Pons (tissue), 1 donor: ENCODE measurements at places on chromosomes 13 and 19.
A peak's percentile ranks its signal among the peaks of the same experiment; 100 is the strongest.

GRCh38 chr13:111491659-111492058 is 171.2 kb downstream of the TEX29 start:
- DNase-seq, result no peak

- DNase-seq, result no peak
These were observed 3.3 kb downstream of the REEP6 start for GRCh38 chr19:1494115-1494815.

DNA sequence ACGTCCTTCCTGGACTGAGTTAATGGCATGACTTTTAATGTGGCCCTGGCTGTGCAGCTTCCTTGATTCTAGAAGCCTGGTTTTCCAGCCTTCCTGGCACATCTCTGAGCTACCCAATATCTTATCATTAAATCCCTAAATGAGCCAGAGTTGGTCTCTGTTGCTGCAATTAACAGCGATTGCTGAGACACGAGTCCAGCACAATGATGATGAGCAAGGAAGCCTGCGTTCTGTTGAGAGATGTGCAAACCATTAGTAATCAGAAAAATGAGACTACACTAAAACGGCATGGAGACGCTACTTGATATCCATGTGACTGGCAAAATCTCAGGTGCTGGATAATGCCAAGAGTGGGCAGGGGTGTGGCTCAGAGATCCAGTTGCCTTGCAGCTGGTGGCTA is 26.2 kb downstream of the GPR42 start:
- no peak for DNase-seq

GRCh38 chr13:44243198-44243857 is 130.3 kb upstream of the SERP2 start:
- peak; percentile 95 for DNase-seq

DNA sequence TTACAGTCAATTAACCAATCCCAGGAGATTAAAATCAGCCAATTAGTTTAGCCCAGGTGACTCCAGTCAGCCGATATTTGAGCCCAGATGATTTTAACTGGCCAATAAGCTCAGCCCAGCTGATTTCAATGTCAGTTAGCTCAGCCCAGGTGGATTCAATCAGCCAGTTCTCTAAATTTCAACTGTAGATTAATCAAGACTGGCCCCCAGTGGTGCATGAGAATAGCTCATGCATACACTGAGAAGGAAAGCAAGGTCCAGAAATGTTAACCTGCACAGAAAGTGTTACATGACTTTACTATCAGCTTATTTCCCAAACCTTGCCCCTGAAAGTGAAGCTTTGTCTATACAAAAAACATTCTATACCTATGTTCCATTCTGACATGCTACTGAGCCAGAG is 55.4 kb upstream of the ZNF724 start:
- DNase-seq, result no peak

DNA sequence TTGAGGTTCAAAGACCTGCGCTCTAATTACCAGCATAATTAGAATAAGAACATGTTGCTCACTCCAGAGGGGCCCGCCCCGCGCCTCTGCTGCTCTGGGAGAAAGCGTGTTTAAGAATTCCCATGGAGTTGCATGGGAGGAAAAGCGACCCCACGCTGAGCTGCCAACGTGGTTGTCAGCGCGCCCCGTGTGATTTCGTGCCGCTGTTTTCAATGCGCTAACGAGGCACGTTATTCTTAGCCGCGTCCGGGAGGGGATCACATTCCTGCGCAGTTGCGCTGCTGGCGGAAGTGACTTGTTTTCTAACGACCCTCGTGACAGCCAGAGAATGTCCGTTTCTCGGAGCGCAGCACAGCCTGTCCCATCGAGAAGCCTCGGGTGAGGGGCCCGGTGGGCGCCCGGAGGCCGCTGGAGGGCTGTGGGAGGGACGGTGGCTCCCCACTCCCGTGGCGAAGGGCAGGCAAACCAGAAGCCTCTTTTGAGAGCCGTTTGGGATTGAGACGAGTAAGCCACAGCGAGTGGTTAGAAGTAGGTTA is 173.8 kb upstream of the SOX1 start:
- no peak for DNase-seq

DNA sequence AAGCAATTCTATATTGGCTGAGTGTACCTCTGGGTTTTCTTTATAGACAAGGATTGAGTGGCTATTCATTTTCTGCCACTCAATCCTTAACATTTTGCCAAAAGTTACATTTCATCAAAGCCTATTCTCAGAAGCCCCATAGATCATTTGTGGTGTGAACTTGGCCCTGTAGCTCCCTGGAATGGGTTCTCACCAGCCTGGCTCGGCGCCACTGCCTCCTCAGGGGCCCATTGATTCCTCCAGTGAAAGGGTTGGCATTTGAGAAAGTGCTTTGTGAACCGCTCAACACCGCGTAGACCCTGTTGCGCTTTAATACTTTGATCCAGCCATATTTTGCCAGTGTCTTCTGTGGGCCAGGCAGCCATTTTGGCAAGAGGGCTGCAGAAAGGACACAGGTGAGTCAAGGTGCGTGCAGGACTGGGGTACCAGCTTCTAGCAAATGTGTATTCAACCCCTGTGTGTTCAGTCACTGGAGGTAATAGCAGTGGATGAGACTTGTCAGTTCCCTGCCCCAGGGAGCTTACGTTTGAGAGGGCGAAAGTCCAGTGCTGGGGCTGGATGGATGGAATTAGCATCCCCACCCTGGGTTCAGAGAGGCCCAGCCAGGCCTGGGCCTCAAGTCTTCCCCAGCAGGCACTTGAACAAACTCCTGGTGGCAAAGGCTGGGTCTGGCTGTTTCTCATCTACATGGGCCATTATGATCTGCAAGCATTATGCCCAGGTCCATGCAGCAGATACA is 3.8 kb downstream of the RAB8A start:
- peak; percentile 71 for DNase-seq

- DNase-seq, result no peak
These were observed 84.3 kb downstream of the RNASEH2B start for GRCh38 chr13:50993934-50994333.

DNA sequence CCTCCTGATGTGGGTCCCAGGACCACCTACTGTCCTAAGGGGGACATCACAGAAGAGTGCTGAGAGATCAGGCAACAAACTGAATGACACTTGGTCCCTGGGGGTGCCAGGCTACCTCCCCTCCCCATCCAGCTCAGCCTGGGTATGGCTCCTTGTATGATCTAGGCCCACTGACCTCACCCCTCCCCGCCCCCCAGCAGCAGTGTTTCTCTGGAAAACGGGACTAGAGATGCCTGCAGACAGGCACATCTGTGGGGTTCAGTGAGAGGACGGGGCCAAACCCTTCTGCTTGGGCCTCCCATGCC is 9.3 kb downstream of the ACP4 start:
- no peak for DNase-seq
